ENCODE measurements at places on chromosomes 4 and X.
A peak's percentile ranks its signal among the peaks of the same experiment; 100 is the strongest.

DNA sequence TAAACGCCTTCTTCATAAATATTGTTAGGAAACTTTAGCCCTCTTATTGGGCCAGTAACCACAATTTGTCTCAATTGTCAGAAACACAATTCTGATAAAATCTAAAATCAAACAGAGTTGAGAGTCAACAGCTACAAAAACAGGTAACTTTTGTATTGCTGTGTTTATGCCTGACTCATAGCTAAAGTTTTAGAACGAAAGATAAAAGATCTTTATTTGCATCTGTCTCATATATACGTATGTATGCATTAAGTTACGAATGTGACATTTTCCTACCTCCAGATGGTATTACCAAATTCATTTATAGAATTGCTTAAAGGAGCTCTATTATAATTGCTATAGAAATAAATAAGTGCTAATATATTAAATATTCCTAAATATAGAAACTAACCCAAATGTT is 887.9 kb upstream of the NDST4 start:
- no peak for DNase-seq

DNA sequence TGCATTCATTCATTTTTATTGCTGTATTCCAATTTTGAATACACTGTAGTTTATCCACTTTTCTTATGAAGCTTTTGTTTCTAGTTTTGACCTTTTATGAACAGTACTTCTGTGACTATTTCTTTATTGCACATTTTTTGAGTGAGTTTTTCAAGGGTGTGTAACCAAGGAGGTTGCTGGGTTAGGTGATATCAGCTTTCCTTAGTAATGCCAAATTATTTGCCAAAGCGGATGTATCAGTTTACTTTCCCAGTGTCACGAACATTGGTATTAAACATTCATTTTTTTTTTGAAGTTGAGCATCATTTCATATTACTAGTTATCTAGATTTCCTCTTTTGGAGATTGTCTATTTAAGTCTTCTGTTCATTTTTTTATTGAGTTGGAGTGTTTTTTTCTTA is 32.9 kb downstream of the STIM2 start:
- no peak for DNase-seq

DNA sequence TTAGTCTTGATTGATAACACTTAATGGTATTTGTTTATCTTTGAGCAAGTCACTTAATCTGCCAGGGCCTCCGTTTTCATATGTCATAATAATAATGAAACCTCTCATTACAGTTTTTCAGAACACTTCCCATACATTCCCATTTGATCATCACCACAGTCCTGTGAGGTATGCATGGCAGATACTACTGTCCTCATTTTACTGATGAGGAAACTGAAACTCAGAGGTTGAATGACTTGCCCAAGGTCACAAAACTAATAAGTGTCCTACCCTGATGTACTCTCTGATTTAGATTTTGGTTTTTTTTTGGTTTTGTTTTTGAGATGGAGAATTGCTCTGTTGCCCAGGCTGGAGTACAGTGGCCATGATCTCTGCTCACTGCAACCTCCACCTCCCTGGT is 25.7 kb downstream of the ZFX start:
- no peak for DNase-seq

DNA sequence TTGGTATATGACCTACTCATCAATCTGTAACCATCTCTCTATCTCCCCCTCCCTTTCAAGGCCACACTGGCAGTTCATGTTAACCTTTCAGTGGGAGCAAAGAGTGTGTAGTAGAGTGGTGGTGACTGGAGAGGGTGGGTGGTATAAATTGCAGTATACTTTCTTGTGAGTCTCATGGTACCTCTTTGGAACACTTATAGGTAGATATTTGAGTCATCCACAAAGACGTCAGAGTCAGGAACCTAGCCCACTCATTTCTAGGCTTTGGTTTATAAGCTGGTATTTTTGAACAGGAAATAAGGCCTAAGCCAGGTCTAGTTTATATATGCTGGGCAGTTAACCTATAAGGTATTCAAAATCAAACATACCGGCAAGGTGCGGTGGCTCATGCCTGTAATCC is 36.3 kb downstream of the RLIM start:
- DNase-seq: no peak

DNA sequence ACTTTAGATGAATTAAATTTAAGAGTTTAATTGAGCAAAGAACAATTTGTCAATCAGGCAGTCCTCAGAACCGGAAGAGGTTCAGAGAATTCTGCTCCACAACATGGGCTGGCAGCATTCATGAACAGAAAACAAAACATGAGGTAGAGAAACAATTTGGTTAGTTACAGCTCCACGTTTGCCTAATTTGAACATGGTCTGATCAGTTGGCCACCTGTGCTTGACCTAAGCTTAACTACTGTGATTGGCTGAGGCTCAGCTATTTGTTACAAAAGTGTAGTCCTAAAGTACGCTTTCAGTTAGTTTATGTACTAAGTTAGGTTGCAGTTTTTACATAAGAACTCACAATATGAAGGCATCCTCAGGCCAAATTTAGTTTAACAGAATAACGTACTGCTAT is 258.6 kb downstream of the ADAM29 start:
- no peak for DNase-seq

DNA sequence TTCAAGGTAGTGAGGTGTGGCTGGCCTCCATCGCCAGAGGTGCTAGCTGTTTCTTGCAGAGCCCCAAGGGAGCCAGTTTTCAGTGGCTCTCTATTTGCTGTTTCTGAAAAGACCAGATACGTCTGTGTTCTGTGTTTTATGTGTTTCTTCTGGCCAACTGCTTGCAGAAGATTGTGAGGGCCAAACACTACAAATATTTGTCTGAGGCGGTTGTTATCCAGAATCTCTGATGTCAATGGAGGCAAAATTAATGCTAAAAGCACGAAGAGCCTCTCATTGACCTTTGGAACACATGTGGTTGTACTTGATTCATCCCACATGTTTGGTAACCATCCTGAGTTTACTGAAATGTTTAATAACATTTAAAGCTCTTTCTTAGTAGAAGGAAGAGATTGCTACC is 113.9 kb downstream of the CT47B1 start:
- DNase-seq: no peak

- DNase-seq: peak; percentile 11
These were observed 56.3 kb downstream of the SHROOM2 start for GRCh38 chrX:9842541-9842940.

- no peak for DNase-seq
These were observed 19.4 kb downstream of the TBC1D9 start for GRCh38 chr4:140736669-140737343.

DNA sequence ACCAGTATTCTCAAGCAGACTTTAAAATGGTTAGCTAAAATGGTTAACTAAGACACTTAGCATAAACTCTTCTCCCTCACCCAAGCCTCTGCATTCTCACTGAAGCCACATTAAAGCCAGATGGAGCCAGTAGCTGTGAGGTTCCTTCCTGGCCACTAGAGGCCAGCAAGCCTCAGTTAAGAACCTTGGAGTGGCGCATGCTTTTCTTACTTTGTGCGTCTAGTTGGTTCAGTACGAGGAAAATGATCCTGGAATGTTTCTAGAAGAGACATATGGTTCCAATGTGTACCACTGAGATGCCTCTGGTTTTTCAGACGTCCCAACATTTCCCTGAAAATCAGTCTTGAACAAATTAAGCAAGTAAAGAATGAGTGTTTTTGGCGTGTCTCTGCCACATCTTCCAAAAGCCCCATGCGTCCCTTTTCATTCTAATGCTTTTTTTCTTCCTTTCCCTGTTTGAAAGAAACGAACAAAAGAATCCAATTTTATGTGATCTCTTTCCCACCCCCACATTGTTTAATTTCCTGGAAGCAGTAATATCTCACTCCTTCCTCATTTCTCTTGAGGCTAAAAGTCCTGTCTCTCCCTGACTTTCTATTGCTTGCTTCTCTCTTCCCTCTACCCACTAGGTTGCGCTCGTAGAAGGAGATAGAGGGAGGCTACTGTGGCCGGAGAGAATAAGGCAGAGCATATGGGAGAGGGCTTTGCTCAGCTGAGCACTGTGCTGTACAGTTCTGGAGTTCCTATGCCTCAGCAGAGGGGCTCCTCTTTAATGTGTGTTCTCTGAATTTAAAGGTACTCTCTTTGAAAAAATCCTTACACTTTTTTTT is 82.9 kb upstream of the TAB3 start:
- DNase-seq: peak; percentile 13

- DNase-seq: peak; percentile 47
These were observed 254.5 kb upstream of the VEGFC start for GRCh38 chr4:177047070-177047850.

DNA sequence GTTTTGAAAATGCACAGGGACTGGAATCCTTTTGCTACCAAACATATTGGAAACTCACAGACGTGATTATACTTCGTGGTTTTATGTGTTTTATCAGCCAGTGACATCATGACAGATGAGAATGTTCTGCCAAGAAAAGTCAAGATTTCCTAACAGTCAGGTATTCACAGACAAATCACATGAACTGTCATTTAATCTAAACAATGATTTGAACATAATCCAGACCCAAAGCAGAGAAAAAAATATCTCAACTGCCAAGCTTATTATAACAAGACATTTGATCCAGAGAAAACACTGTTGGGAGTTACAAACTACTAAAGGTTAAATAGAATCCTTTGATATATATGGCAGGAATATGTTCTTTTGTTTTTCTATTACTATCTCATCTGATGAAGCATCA is 635.9 kb upstream of the FRG1 start:
- no peak for DNase-seq

- DNase-seq: peak; percentile 29
These were observed 113.0 kb downstream of the DTHD1 start for GRCh38 chr4:36394352-36394903.

GRCh38 chr4:94765174-94765573 is 7.4 kb downstream of the BMPR1B start:
- no peak for DNase-seq

GRCh38 chrX:11180571-11180970 is 69.4 kb downstream of the HCCS start:
- no peak for DNase-seq

- DNase-seq: peak; percentile 66
These were observed at the start of gene WWC2 for GRCh38 chr4:183098723-183099536. Gene WWC2, plus strand, starts transcription at chr4:183099257. Its CDS starts 235 bp downstream, at chr4:183099492.

DNA sequence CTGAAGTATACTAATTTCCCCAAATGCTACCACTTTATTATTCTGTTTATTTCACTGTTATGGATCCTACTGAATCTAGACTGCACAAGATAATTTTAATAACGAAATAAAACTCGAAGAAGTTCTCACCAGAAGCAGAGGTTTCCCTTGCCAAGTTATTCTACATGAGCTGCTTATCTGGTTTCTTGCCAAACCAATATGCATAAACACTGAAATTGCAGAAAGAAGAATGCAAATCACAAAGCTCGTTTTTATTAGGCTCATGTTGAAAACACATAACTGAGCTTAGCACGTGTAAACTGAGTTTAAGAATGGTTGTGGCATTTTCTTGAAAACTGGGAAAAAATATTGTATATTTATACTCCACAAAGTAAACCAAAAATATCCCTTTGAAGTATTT is 35.9 kb downstream of the GRID2 start:
- no peak for DNase-seq

DNA sequence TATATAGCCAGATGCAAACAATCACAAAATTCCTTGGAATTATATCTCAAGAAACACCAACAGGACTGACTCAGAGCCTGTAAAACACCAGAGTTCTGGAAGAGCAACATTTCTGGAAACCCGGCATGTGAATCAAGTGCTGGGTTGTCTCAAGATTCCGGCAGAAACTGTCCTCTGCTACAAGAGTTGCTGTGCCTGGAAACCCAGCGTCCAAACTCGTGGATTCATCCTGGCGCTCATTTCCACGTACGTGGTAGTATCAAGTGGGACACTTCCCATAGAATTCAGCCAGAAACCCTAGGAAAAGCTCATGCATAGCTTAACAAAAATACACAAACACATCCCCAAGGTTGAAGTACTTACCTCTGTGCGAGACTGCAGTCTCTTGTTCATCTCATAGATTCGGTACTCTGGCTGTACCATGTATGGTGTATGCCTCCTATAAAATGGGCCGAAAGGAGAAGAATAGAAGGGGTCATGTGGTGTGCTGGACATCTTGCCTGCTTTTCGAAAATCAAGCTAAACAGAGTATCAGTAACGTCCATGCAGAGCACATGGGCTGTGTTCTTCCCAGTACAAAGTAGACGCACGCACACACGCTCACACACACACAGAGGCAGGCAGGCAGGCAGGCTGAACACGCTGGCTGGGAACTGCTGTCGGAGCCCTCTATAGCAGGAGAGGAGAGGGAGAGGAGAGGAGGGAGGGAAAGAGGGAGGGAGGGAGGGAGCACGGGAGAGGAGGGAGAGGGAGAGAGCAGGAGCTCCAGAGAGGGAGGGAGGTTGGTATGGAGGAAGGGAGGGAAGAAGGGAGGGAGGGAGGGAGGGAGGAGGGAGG is at the start of gene LDB2:
LDB2 (minus strand) TSS at position 655 of the 837 bp plus-strand sequence.
- DNase-seq: no peak

DNA sequence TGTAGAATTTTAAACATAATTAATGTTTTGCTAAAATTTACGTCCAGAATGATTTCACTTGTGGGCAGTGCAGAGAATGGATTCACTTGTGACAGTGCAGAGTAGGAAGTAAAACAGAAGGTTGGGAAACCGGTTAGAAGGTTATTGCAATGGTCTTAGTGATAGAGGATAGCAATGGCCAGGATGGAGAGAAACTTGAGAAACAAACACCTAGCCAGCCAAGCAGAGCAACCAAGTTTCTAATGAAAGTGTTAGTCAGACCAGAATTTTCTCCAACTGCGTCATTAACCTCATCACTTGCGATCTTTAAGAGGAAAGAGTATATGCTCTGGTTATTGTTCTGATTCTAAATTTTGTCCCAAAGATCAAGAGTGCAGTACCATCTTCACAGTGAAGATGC is 50.0 kb upstream of the TBC1D9 start:
- DNase-seq: no peak

DNA sequence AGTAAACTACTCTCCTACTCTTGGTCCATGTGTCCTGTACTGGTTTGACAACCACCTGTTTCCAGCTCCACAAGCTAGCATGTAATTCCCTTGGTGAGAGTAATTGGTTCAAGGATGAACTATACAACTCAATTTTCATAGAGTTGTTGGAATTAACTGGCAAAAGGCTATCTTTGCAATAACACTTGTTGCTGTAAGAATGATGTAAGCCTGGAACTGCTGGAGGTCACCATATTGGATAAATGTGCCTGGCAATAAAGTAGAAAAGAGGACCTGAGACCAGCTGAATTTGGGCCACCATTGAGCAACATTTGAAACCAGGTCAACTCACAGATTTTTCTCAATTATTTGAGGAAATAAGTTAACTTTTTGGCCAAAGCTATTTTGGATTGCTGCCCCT is 175.5 kb downstream of the CAMK2D start:
- DNase-seq: no peak

All from activated naive CD8-positive, alpha-beta T cell treated with anti-CD3 and anti-CD28 coated beads for 36 hours (primary cell).